Osteocyte (in vitro differentiated cells): ENCODE measurements at places on chromosomes 4 and X. TPM values are rescaled to one million over a fixed set of nuclear protein-coding genes. Genes with fewer than 3 reads are reported as not detected.

The PPP2R2C gene
- not detected in 2 replicates for total RNA-seq

The LAGE3 gene
- 15.6 and 19.6 TPM in 2 replicates for total RNA-seq

The WNK3 gene
- 3.9 and 5.8 TPM in 2 replicates for total RNA-seq

The ERCC6L gene
- total RNA-seq, result 1.1 and 1.3 TPM in 2 replicates

The FAM184B gene
- not detected in 2 replicates for total RNA-seq

GRCh38 chr4:2313366-2313765, 51.5 kb upstream of the MXD4 start:
- DNase-seq, result no peak

DNA sequence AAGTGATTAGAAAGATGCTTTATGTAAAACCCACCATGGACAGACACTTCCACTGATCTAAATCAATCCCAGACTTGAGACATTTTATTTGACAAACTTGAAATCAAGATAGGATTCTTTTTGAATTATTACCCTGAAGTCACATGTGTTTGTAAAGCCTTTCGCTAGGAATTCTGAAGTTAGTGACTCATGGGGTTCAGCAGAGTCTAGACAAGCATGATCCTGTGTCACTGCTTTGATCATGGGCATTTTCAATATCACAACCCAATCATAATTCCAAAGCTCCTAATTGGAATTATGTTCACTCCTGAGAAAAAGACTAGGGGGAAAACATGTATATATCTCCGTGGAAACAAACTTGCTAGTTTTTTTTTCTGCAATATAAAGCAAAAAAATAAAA, 67.5 kb upstream of the BMP3 start:
- no peak for DNase-seq

DNA sequence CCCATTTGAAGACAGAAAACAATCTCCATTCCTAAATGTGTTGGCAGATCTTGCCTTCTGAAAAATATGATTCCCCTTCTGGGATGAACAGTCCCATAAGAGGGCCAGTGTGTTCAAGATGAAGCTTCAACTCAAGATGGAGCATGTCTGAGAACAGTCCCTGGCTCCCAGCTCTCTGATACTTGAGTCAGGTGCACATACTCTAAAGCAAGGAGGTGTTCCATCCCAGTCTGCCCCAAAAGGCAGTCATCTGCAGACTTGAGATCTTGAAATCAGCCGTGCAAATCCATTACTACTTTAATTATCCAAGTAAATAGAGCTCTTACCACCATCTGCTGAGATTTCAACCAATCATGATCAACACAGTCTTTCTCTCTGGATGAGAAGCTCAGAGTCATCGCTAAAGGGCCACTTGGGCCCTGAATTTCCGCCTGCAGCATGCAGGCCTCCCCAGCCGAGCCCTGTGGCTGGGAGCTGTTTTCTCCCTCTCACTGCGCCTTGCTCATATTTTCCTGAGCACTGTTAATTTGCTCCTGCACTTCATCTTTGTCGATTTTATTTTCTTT, 22.2 kb downstream of the CCDC149 start:
- no peak for DNase-seq

DNA sequence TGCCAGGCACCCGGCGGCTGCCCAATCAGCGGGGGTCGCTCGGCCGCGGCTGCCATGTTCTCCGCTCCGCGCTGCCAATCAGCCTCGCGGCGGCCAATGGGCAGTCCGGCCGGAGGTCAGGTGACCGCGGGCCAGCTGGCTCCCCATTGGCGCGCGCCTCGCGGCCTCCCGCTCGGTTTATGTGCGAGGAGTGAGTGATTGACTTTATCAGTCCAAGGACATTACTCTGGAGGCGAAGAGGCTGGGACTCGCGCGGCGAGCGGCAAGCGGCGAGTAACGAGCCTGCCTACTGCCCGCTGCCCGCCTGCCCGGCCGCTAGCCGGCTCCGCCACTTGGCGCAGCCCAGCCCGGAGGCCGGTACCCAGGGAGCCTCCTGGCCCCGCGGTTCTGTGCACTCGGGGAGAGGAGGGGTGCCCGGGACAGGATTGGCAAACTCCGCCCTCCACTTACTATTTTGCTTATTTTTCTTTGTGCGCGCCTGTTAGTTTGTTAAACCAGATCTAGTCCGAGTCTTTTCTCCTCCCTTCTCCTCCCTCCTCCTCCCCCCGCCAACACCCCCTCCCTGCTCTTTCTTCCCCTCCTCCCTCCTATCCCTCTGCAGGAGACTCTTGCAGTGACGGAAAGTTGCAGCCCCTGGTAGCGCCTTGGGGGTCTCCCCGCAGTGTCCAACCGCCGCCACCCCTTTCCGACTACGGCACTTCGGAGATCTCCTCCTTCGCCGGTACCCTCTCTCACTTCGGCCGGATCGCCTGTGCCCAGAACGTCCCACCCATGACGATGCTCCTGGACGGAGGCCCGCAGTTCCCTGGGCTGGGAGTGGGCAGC, at the start of gene ZIC3:
ZIC3 (plus strand) TSS at position 207 of the 825 bp plus-strand sequence; CDS start at position 772, 565 bp downstream.
- DNase-seq, result no peak

- DNase-seq, result no peak
Measured at GRCh38 chr4:35500812-35501211, 743.5 kb downstream of the ARAP2 start.

DNA sequence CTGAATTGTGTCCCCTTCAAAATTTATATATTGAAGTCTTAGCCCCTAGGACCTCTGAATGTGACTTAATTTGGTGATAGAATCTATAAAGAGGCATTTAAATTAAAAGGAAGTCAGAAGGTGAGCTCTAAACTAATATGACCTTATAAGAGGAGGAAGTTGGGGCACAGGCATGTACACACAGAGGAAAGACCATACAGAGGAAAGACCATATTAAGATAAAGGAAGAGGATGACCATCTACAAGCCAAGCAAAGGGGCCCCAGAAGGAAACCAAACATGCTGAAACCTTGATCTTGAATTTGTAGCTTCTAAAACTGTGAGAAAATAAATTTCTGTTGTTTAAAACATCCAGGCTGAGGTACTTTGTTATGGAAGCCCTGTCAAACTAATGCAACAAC, 26.9 kb upstream of the CYBB start:
- DNase-seq, result no peak
